ENCODE measurements at places on chromosomes 6 and 20.

DNA sequence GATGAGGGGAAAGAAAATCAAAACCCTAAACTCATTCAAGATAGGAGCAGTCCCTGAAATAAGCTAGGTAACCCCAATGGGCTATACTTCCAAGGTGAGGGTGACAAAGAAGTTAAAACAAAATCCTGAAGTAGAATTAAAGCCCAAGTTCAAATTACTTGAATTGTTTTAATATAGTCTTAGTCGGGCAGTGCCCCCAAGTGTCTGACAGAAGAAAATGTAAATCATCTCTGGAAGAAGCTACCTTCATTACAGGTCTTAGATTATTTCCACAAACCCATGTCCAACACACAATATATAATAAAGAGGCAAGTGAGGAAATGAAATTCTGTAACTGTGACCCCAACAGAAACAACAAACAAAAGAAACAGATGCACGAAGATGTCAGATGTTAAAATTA is 36.8 kb upstream of the L3MBTL3 start:
- no peak for DNase-seq

DNA sequence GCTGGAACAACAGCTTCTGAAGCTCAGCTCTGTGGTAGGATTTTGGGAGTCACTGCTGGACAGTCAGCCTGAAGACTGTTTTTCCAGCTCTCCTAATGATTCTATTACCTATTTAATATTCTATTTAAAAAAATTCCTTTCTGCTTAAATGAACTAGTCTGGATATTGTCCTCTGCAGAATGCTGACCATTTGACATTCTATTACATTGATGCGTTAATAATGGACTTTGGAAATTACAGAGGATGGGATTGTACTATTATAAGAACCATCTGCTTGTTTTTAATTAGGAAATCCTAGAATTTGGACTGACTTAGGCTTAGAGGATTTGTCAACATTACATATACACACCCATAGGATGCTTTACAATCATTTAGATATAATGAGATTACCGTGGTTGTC is 19.7 kb downstream of the LRP11 start:
- no peak for DNase-seq

- DNase-seq, result no peak
These were observed 21.9 kb downstream of the NEDD9 start for GRCh38 chr6:11210386-11211138.

DNA sequence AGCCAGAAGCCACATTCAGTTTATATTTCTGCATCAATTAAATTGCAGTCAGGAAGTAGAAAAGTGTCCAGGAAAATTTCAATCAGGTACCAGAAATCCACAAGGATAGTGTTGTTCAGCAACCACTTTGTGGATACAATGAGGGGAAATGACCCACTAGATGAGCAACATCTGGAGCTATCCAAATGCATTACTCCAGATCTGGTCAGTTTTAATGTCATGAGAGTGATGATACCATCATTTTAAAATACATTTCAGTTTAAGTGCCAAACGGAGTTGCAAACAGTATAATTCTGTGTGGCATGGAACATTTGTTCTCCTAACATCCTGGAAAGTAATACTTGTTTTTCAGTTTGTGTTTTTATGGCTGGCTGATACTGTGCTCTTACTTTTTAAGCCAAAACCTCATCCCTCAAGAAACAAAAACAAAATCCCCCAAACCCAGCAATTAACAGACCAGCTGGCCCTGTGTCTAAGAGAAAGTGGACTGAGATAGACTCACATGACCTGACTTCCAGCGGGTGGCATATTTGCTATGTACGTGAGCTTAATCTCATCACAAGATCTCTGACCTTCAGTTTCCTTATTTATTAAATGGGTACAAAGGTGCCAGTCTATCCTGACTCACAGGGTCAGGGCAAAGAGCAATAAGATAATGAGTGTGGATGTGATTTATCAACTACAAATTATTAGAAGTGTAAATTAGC is 58.8 kb upstream of the CNKSR3 start:
- DNase-seq, result no peak

DNA sequence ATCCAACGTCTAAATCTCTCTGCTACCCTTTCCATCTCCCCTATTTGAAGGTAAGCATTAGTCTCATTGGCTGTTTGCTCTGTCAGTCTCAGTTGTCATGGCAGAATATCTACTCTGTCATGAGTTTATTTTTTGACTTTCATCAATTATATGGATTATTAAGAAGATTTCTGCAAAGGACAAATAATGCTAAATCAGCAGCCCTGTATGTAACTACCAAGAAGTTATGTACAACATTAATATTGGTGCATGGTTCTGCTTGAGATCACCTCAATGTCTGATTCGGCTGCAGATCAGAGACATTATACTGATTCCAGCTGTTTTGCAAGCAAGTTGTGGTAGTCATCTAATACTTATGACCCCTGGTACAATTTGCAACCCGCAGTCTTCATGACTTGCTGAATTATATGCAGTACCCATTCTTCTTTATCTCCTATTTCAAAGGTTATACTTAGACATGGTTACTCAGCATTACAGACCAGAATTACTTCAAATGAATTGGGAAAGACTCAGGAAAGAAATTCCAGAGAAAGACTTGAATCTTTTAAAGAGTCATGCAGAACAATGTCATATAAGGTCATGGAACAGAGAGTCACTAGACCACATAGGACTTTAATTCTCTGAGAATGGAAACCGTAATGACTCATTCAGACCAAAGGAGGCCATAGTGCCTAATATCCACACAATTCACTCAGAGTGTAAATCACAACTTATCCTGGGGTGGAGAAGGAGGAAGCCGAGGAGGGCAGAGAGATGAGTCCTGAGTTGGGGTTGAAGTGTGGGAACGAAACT is 201.4 kb downstream of the IBTK start:
- no peak for DNase-seq

DNA sequence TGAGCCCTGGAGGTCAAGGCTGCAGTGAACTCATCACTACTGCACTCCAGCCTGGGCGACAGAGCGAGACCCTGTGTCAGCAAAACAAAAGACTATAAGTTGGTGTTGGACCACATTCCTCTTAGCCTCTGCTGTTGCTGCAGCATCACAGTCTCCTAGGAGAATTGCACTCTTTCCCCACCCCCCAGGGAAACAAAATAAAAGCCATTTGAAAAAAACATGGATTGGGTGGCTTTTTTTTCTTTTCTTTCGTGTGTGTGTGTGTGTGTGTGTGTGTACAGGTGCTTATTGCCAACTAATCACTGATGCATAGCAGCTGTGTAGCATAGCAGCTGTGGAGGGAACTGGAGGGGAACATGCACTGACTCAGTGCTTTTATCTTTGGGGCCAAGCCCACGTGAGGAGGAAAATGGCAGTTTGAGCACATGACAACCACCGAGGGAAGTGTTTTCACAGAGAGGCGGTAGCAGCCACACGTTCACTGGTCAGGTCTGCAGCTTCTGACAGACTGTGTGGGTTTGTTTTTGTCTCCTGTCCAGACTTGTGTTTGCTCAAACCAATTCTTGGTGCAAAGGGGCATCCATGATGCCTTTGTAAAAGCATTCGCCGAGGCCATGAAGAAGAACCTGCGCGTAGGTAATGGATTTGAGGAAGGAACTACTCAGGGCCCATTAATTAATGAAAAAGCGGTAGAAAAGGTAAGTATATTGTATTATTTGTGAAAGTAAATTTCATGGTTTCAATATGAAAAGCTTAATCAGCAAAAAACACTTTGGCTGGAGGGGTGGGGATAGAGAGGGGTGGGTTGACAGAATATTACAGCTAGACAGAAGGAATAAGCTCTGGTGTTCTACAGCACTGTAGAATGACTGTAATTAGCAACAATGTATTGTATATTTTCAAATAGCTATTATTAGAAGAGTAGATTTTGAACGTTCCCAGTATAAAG is 27.7 kb downstream of the ALDH5A1 start:
- DNase-seq, result peak; percentile 10

DNA sequence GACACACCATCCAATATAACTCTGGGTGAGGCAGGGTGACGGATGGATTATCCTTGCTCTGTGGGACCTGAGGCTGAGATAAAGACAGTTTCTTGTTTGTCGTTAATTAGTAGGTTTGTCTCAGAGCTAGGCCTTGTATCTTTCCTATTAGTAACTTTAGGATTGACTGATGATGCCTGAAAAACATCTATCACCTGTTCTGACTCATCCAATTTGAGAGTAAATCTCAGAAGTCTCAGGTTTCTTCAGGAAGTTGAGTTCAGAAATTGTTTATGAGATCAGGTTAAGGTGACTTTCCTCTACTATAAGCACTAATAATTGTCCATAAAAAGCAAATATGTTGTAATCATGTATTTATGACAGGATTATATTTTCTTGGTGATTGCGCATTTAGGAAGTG is 129.5 kb upstream of the SUPT3H start:
- DNase-seq, result no peak

- DNase-seq, result peak; percentile 40
These were observed 72.7 kb downstream of the IGF2R start for GRCh38 chr6:160041608-160042007.

DNA sequence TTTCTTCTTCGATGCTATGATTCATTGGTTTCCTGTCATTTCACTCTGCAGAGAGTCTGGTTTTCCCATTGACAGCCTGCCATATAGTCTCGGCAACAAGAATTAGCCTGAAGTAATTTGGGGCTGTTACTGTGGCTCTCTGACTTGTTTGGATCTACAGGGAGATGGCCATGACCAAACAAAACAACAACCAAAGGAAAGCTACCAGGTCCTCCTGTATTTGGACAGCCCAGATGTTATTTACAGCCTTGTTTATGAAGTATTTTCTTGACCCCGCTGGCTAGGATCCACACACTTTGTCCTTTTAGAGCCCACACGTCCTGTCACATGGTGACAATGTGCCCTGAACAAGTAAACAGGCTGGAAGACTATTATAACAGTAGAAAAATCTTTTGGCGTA is 111.4 kb upstream of the PREP start:
- DNase-seq, result no peak

- no peak for DNase-seq
These were observed 156.0 kb upstream of the MLN start for GRCh38 chr6:33959661-33960344.

DNA sequence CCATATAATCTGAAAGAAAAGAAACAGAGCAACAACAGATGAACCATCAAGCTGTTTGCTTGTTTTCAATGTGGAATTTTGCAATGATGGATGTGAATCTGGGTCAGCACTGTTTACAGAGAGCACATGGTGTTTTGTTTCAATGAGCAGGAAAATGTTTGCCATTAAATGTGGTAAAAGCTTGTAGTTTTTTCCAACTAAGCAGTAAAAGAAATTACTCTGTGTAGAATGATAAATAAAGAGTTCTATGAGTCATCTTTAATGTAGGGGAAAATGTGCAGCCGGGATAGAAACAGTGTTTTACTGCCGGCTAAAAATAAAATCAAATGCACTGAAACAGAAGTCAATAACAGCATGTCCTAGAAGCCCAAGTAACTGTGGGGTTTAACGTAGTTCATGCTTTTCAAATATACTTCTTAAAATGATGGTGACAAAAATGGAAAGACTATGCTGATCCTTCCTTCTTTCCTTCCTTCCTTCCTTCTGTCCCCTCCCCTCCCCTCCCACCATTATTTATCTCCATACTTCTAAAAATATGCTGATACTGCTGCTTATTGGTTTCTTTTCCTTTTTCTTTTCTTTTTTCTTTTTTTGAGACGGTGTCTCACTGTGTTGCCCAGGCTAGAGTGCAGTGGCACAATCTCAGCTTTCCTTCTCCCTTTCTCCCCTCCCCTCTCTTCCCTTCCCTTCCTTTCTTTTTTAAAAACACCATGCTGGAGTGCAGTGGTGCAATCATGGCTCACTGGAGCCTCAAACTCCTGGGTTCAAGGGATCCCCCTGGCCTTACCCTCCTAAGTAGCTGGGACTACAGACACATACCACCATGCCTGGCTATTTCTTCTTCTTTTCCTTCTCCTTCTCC is 6.3 kb upstream of the NAA20 start:
- peak; percentile 22 for DNase-seq

GRCh38 chr6:69735027-69735426 is 61.8 kb downstream of the LMBRD1 start:
- DNase-seq, result no peak

- no peak for DNase-seq
These were observed 106.3 kb upstream of the LY86 start for GRCh38 chr6:6482256-6482655.

DNA sequence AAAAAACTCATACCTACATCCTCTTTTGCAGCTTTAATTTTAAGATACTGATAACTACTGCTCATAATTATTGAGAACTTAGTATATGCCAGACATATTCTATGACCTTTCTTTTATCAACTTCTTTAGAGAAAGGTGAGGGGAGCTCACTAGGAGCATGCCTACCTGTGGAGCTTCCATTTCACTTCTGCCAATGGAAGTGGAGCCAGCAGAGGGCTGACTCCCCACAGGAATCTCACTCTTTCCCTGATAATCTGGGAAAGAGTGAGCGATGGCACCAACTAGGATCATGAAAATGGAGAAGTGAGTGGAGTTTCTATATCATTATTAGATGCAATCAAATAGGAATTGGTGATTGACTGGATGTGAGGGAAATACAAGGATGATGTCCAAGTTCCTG is 484.9 kb downstream of the LMBRD1 start:
- no peak for DNase-seq

- DNase-seq, result no peak
These were observed 891 bp downstream of the RSPO3 start for GRCh38 chr6:127119102-127120022.

- no peak for DNase-seq
These were observed 100.1 kb upstream of the CCDC28A start for GRCh38 chr6:138673346-138674014.

- DNase-seq, result no peak
These were observed 949 bp downstream of the MACROD2 start for GRCh38 chr20:13996265-13996664.

GRCh38 chr6:10315658-10316372 is 99.1 kb downstream of the TFAP2A start:
- no peak for DNase-seq

DNA sequence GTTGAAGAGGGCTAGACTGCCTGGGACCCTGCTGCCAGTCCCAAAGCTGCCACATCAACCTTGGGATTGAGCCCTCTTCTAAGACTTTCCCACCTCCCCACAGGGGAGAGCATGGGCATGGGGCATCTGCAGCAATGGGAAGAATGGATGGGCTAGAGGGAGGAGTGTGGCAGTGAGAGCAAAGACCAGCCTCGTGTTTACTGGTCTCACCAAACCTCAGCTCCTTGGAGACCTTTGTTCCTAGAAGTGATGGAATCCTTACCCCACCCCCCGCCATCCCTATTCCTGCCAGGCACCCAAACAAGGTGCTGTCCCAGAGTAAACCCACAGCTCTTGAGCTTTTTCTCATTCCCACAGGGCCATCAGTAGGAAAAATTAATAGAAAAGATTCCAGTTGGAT is 20.0 kb upstream of the ARMC12 start:
- DNase-seq, result no peak

GRCh38 chr20:41352666-41353065 is 12.0 kb downstream of the LPIN3 start:
- no peak for DNase-seq

GRCh38 chr6:7879043-7879442 is 31.5 kb downstream of the TXNDC5 start:
- no peak for DNase-seq
